Glomerular endothelial cell (primary cell): ENCODE measurements at places on chromosomes 1 and 21.

- DNase-seq, result no peak
These were observed 61.5 kb downstream of the ARHGEF16 start for GRCh38 chr1:3515774-3516480.

GRCh38 chr1:216563087-216563486 lies 139.8 kb upstream of the USH2A start:
- DNase-seq, result no peak

- no peak for DNase-seq
These were observed 47.7 kb downstream of the POU2F1 start for GRCh38 chr1:167268347-167268787.

DNA sequence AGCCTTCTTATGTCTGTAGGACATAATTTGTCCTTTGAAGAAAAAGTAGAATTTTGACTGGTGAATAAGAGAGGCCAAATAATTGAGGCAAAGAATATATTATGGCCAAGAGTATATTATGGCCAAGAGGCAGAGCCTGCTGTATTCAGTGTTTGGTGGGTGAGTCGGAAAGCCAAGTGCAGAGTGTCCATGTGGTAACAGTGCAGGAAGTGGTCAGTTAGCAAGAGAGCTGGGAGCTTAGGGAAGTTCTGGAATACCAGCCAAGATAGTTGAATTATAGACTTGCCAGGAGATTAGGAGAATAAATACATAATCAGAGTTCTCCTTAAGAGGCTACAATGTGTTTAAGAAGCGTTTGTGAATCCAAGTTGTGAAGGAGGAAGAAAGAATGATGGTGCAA lies 131.5 kb upstream of the LMO4 start:
- no peak for DNase-seq

DNA sequence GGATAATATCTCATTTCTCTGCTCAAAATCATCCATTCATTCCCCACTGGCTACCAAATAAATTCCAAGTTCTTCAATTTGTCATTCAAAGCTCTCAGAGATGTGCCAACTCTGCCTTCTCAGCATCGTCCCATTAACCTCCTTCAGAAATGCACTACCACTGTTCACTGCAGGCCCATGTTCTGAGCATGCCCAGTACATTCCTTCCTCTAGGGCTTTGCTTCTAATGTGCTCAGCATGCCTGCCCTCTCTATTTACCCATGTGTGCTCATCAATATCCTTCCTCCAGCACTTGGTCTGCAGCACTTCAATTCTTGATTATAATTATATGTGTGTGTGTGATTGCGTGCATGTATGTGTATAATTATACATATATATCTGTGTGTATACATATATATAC lies 36.1 kb upstream of the RGS8 start:
- DNase-seq, result no peak

DNA sequence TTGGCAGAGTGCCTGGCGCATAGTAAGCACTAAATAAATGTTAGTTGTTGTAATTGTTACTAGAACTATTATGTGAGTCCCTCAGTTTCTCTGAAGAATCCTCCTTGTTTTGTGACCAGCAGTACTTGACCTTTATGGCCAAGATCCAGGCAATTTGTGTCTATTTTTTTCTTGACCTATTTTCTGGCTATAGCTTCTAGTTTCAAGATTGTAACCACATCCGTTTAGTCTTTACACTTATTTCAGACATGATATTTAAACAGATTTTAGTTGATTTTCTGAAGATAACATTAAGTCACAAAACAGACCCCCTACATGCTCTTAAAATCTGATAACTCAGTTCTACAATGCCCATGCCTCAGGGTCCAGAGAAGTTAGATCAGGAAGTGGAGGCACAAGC lies 50.3 kb downstream of the CDC7 start:
- DNase-seq, result no peak

DNA sequence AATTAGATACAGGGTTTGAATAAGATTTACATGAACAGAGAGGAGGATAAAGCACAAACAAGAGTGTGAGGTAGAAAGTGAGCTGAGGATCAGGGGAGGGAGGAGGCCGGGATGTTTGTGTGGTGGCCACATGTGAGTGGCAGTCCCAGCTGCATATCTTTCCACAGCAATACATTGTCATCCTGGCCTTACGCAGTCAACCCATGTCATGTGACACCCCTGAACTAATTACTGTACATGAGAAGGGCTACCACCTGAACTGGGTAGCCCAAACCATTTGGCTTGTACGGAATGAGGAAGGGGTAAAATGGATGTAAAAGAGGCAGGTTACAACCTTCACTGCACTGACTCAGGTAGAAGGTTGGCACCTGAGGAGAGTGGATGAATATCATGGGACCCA lies 4.2 kb downstream of the SLAMF7 start:
- DNase-seq, result no peak

GRCh38 chr21:44466996-44467858 lies 11.9 kb downstream of the LRRC3 start:
- no peak for DNase-seq

DNA sequence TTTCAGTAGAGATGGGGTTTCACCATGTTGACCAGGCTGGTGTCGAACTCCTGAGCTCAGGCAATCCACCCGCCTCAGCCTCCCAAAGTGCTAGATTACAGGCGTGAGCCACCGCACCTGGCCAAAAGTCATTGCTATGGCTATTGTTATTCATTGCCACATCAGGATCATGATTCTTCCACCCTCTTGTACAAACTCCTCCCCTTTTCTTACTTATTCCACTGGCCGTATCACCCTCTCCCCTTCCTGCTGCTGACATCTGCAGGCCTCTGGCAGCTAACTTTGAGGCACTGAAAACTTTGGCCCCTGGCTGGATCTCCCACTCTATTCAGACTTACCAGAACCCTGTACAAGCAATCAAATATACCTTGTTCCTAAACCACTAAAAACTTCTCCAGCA lies 10.9 kb downstream of the TMEM53 start:
- no peak for DNase-seq
